Large intestine (tissue), 12 donors: ENCODE measurements at places on chromosomes 12 and 14. TPM values are rescaled to one million over a fixed set of nuclear protein-coding genes. Genes with fewer than 3 reads are reported as not detected.

DNA sequence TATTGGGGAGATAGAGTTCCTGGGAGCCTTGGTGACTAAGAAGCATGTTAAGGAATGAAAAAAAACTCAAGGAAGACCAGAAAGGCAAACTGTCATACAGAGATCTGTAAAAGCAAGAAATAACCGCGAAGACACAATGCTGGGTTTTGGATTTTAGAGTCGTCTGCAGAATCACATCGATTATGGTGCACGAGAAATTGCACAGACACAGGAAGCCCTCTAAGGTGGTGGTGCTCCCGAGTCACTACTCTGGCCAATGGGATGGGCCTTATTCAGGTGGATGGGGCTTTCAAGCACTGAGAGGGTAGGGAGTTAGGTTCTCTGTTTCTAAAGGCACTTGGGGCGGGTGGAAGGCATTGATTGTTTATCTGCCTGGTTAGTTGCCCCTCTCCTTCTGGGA, 10.3 kb upstream of the FLVCR2 start:
- peaks cover 8% of the 10 kb centered on the region for H3K27me3 ChIP-seq
- no peaks in the 10 kb centered on the region for H3K4me1 ChIP-seq
- no peak overlapping the region for H3K4me3 ChIP-seq
- no peak overlapping the region for H3K27ac ChIP-seq
- no peaks in the 10 kb centered on the region for H3K36me3 ChIP-seq
- DNase-seq: no peak

DNA sequence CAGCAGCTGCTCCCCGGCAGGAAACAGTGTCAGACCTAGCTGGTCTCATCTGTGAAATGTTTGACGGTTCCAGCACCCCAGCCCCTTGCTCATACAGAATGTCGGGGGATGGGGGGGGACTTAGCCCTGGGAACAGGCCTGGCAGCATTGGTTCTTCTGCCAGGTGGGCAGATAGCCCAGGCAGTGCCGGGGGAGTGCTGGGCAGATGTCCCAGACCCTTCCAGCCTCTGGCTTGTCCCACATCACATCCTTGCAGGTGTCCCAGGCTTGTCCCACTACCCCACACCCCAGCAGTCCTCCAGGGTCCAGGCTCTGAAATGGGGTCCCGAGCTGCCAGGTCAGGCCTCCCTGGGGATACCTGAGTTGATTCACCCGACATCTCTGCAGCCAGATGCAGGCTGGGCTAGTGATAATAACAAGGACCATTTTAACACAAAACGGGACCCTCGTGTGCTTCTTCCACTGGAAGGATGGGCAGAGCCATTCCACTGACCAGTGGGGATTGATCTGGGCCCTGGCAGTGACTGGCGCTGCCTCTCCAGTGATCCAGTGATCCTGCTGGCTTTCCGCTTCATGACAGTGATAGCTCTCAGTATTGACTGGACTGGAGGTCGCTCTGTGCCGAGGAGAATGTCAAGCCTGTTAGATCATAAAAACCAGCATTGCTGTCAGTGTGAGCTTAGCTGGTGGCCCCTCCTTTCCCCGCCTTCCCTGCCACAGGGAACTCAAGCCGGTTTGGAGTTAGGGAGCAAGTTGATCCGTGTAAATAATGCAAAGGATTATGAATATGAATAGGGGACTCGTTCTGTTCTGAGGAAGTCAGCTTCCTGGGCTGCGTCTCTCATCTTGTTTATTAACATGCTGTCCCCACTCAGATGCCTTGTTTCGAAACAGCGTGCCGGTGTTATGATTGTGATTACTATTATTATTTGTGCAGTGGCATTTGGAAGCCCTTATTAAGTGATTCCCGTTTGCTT, 180.6 kb downstream of the AACS start:
- no peaks in the 10 kb centered on the region for H3K4me1 ChIP-seq
- DNase-seq: peak; percentile 5
- H3K4me3 ChIP-seq: no peak overlapping the region
- peaks cover 19% of the 10 kb centered on the region for H3K27me3 ChIP-seq
- no peaks in the 10 kb centered on the region for H3K36me3 ChIP-seq

The CAPZA3 gene
- 0.04 TPM for polyA plus RNA-seq

GRCh38 chr12:51065530-51065929, 17.4 kb downstream of the LETMD1 start:
- no peak for DNase-seq
- no peaks in the 10 kb centered on the region for H3K27me3 ChIP-seq
- H3K27ac ChIP-seq: no peak overlapping the region
- peaks cover 56% of the 10 kb centered on the region for H3K36me3 ChIP-seq
- no peaks in the 10 kb centered on the region for H3K4me1 ChIP-seq

DNA sequence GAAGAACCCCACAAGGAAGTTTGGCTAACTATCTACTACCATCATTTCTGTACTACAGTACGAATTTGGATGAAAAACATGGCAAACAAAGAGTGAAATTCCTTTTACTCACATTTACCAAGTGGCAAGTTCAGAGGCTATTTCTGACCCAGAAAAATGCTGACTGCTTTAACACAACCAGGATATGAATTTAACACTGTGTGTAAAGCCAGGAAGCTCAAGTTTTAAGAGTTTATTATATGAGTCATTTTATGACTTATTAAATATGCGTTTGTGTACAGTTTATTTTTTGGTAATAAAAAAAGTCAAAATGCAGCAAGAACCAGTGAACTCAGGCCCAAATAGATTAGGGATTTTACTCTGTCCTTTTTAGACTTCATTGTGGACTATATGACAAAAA, 58.4 kb upstream of the STAC3 start:
- no peaks in the 10 kb centered on the region for H3K4me1 ChIP-seq
- H3K27me3 ChIP-seq: no peaks in the 10 kb centered on the region
- no peak overlapping the region for H3K4me3 ChIP-seq
- H3K27ac ChIP-seq: no peak overlapping the region

The CCDC196 gene
- polyA plus RNA-seq: 0.72 TPM

- peak overlapping the region; percentile 66 for H3K4me3 ChIP-seq
- DNase-seq: peak; percentile 98
- H3K27ac ChIP-seq: peak overlapping the region; percentile 88
- H3K4me1 ChIP-seq: peaks cover 8% of the 10 kb centered on the region
- H3K27me3 ChIP-seq: no peaks in the 10 kb centered on the region
These were observed 3.2 kb downstream of the C14orf93 start for GRCh38 chr14:23006544-23007419.

DNA sequence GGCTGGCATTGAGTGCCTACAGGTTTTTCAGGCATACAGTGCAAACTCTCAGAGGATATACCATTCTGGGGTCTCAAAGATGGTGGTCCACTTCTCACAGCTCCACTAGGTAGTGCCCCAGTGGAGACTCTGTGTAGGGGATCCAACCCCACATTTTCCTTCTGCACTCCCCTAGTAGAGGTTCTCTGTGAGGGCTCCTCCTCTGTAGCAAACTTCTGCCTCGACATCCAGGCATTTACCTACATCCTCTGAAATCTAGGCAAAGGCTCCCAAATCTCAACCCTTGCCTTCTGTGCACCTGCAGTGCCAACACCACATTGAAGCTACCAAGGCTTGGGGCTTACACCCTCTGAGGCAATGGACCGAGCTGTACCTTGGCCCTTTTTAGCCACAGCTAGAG, 179.2 kb downstream of the CCDC91 start:
- H3K36me3 ChIP-seq: no peaks in the 10 kb centered on the region
- H3K27me3 ChIP-seq: no peaks in the 10 kb centered on the region
- H3K4me3 ChIP-seq: no peak overlapping the region
- no peaks in the 10 kb centered on the region for H3K4me1 ChIP-seq
